ENCODE measurements at places on chromosomes 12 and 14.
A peak's percentile ranks its signal among the peaks of the same experiment; 100 is the strongest.

GRCh38 chr12:32116897-32117296 is 10.2 kb downstream of the BICD1 start:
- no peak for DNase-seq

DNA sequence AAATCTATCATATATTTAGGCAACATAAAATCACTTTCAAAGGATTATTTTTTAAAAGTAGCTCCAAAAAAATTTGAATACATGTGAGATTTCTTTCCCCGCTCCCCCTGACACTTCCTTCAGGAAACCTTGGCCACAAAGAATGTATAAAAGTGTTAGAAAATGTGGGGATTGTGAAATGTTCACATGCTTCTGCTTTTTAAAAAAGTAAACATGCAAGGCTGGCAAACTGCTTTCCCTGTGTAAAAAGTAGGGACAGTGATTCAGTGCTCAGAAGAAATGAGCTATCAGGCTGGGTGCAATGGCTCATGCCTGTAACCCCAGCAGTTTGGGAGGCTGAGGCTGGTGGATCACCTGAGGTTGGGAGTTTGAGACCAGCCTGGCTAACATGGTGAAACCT is 26.6 kb downstream of the MBIP start:
- DNase-seq: no peak

GRCh38 chr12:15754233-15754632 is 35.0 kb downstream of the EPS8 start:
- no peak for DNase-seq

DNA sequence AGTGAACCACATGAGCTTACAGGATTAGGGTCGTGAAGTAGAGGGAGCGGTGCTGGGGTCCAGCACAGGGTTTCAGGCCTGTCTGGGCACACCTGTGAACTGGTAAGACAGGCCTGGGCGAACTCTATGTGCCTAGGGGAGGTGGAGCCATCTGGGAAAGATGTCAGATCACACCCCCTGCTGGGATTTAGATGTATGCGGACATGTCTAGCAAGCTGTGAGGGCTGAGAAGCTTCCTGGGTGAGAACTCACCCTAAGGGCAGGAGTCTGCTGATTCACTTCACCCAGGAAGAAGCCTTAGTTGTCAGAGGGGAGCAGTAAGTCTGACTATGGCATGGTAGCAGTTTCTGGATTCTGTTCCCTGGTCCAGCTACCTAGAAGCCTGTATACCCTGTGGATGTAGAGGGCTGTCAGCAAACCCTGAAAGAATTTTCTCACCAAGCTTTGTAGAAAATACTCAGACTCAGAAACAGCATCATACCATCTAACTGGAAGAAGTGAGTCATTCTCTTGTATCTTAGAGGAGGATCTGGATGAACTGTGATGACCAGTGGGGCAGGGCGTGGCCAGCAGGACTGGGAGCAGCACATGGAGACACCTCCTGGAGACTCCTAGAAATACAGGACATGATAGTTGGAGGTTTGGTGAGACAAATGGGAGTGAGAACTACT is 11.2 kb upstream of the PYGL start:
- DNase-seq: peak; percentile 66

- peak; percentile 68 for DNase-seq
These were observed 215.4 kb upstream of the NAV3 start for GRCh38 chr12:77615332-77615731.

- DNase-seq: peak; percentile 95
These were observed 15.7 kb downstream of the TBX3 start for GRCh38 chr12:114668151-114668885.
